Body of pancreas (tissue), 4 donors: ENCODE measurements at places on chromosomes 16 and 17.

- H3K27ac ChIP-seq = no peak overlapping the region
- no peaks in the 10 kb centered on the region for H3K36me3 ChIP-seq
- no peaks in the 10 kb centered on the region for H3K27me3 ChIP-seq
- no peak overlapping the region for H3K4me3 ChIP-seq
Observed at GRCh38 chr16:19180741-19181140, 12.7 kb downstream of the SYT17 start.

GRCh38 chr16:66231452-66232160, 134.9 kb upstream of the CDH5 start:
- H3K4me1 ChIP-seq = no peaks in the 10 kb centered on the region
- no peak for DNase-seq
- H3K4me3 ChIP-seq = no peak overlapping the region
- no peaks in the 10 kb centered on the region for H3K27me3 ChIP-seq
- H3K27ac ChIP-seq = no peak overlapping the region
- H3K36me3 ChIP-seq = no peaks in the 10 kb centered on the region

DNA sequence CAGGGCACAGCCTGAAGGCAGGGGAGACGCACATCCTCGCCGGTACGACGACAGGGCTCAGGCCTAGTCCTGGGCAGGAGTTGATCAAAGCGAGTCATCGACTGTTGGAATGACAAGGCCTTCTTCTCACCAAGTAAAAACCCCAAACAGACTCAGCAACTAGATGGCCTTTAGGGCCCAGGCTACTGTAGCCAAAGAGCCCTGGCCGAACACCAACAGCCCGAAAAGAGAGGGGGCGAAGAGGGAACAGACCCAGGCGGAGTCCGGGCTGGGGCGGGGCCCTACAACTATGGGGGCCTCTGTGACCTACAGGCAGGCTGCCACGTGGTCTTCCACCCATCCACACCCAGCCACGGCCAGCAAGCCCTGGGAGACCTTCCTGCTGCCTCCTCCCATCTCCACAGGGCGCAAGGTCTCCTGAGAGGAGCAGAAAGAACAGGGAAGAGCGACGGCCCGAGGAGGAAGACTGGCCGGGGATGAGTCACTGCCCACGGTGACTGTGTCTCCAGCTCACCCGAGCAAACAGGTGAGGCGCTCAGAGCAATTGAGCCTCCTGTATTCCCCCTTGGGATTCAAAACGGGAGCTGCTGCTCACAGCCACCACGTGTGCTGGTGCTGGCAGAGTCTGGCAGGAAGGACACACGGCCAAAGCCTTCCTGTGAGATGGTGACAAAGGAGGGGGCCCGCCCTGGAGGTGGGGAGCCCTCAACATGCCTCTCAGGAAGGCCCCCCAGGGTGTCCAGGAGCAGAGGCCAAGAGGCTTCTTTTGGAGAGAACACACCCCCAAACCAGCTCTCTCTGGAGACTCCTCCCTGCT, 17.7 kb downstream of the SLC16A3 start:
- peaks cover 65% of the 10 kb centered on the region for H3K36me3 ChIP-seq
- no peaks in the 10 kb centered on the region for H3K27me3 ChIP-seq
- DNase-seq = no peak
- H3K4me3 ChIP-seq = no peak overlapping the region

- H3K27me3 ChIP-seq = no peaks in the 10 kb centered on the region
- H3K4me1 ChIP-seq = peaks cover 35% of the 10 kb centered on the region
- no peaks in the 10 kb centered on the region for H3K36me3 ChIP-seq
- no peak for DNase-seq
- peak overlapping the region; percentile 89 for H3K27ac ChIP-seq
Observed at GRCh38 chr16:68083861-68084503, 1.2 kb upstream of the NFATC3 start.

DNA sequence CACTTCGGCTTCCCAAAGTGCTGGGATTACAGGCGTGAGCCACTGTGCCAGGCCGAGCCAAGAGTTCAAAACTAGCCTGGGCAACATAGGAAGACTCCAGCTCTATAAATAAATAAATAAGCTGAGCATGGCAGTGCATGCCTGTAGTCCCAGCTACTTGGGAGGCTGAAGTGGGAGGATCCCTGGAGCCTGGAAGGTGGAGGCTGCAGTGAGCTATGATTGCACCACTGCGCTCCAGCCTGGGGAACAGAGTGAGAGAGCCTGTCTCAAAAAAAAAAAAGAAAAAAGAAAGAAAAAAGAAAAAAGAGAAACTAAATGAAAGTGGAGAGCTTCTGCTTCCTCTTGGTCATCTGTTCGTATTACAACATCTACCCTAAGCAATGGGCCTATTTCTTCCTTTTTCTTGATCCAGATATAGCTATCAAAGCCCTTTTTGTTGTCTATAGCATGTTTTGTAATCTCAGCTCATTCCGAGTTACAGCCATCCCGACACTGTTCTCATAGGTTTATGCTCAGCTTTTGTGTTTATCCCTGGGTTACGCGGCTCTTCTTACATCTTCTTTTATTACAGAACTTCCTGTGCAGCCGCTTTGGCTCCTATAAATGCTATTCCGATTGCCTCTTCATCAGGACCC, 14.1 kb upstream of the MAPK3 start:
- no peak overlapping the region for H3K27ac ChIP-seq
- no peaks in the 10 kb centered on the region for H3K36me3 ChIP-seq
- H3K4me1 ChIP-seq = no peaks in the 10 kb centered on the region

DNA sequence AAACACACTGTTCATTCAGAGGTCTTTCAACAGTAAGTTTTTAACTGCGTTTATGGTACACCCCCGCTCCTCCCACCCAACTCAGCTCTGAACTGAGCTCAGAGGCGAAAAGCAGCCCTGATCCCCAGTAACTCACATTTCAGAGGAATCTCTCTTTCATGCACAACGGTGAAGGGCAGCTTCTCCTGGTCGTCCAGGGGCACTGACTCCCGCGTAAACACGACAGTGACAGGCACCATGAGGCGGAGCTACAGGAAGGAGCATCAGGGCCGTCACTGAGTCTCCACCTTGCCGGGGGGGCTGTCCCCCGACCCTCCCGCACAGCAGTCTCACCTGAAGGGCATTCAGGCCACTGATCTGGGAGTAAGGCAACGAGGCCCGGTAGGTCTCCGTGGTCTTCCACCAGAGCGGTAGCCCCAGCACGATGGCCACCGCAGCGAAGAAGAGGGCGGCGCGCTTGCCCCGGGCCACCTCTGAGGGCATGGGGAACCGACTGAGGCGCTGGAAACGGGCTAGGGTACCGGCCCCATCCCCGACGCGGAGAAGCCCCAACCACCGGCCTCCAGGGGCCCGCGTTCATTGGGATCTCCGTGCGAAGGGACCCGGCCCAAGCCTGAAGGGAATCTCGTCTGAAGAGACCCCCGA, 486 bp downstream of the PIGS start:
- peaks cover 20% of the 10 kb centered on the region for H3K4me1 ChIP-seq
- peak overlapping the region; percentile 76 for H3K27ac ChIP-seq
- DNase-seq = peak; percentile 47
- no peaks in the 10 kb centered on the region for H3K36me3 ChIP-seq

GRCh38 chr17:32516940-32517701, 30.3 kb downstream of the CDK5R1 start:
- H3K27me3 ChIP-seq = no peaks in the 10 kb centered on the region
- H3K4me3 ChIP-seq = no peak overlapping the region
- no peak overlapping the region for H3K27ac ChIP-seq
- DNase-seq = no peak
- peaks cover 13% of the 10 kb centered on the region for H3K4me1 ChIP-seq
- H3K36me3 ChIP-seq = no peaks in the 10 kb centered on the region

DNA sequence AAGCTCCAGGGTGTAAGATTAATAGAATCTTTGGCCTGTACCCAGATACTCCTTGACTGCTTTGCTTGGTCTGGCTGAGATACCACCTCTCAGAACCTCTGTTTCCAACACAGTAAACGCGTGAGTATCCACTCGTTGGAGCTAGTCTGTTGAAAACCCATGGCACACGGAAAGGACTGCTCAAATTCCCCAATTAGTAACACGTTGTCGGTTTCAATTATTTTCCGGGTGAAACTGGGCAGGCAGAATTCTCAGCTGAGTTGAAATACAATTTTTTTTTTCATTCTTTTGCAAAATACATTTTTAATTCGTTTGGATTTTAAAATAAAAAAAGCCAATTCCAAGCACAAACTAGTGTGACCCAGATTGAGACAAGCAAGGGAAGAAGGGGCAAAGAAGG, 120.5 kb downstream of the MAF start:
- H3K4me1 ChIP-seq = no peaks in the 10 kb centered on the region
- H3K27me3 ChIP-seq = no peaks in the 10 kb centered on the region
- no peaks in the 10 kb centered on the region for H3K36me3 ChIP-seq
- no peak overlapping the region for H3K27ac ChIP-seq
- no peak overlapping the region for H3K4me3 ChIP-seq
- DNase-seq = no peak

DNA sequence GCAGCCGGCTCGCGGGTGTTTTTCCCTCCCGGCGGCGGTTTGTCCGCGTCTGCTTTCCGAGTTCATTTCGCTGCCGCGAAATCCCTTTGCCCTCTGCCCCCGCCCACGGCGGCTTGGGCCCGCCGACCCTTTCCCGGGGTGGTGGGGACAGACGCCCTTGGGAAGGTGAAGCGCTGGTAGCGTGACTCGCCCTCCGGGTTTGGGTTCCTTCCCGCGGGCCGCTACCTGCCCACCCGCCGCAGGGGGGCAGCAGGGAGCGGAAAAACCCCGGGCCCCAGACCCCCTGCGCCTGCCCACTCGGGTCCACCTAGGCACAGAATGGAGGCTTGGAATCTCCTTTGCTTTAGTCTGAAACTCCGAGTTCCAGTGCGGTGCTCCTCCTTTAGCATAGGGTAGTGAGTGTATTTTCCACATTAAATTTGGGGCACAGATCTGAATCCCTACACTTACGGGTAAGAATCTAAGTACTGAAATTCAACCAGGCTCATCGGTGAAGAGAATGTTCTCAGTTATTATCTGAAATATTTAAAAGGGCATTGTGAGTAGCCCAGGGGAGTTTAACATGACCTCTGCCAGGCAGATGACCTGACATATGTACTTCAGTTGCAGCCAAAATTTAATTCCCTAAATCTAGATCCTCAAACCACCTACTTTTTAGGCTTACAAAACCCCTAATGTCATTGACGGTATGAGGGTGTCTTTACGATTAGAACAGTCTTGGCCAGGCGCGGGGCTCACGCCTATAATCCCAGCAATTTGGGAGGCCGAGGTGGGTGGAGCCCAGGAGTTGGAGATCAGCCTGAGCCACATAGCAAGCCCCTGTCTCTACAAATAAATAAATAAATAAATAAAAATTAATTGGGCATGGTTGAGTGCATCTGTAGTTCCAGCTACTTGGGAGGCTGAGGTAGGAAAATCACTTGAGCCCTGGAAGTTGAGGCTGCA, 1.0 kb downstream of the NME2 start:
- peak overlapping the region; percentile 96 for H3K27ac ChIP-seq
- peaks cover 16% of the 10 kb centered on the region for H3K36me3 ChIP-seq
- no peaks in the 10 kb centered on the region for H3K27me3 ChIP-seq
- peak overlapping the region; percentile 85 for H3K4me3 ChIP-seq
- peak; percentile 43 for DNase-seq
- peaks cover 15% of the 10 kb centered on the region for H3K4me1 ChIP-seq

- no peaks in the 10 kb centered on the region for H3K36me3 ChIP-seq
- no peak overlapping the region for H3K4me3 ChIP-seq
- no peak overlapping the region for H3K27ac ChIP-seq
Observed at GRCh38 chr17:35341411-35341992, 31.9 kb downstream of the SLFN11 start.

DNA sequence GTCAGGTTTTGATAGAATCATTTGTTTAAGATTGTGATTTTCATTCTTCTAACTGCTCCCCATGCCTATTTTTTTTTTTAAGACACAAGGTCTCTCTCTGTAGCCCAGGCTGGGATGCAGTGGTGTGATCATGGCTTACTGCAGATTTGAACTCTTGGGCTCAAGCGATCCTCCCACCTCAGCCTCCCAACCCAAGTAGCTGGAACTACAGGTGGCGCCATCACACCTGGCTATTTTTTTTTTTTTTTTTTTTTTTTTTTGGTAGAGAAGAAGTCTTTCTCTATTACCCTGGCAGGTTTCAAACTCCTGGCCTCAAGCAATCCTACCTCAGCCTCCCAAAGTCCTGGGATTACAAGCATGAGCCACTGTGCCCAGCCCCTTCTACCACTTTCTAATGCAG, 223.3 kb downstream of the CBLN1 start:
- no peaks in the 10 kb centered on the region for H3K36me3 ChIP-seq
- H3K4me3 ChIP-seq = no peak overlapping the region
- no peaks in the 10 kb centered on the region for H3K27me3 ChIP-seq
- DNase-seq = no peak
- no peak overlapping the region for H3K27ac ChIP-seq

- DNase-seq = no peak
- no peak overlapping the region for H3K4me3 ChIP-seq
- H3K27ac ChIP-seq = no peak overlapping the region
- H3K27me3 ChIP-seq = no peaks in the 10 kb centered on the region
- H3K4me1 ChIP-seq = peaks cover 72% of the 10 kb centered on the region
Observed at GRCh38 chr17:28941251-28941650, 10.1 kb downstream of the PHF12 start.

DNA sequence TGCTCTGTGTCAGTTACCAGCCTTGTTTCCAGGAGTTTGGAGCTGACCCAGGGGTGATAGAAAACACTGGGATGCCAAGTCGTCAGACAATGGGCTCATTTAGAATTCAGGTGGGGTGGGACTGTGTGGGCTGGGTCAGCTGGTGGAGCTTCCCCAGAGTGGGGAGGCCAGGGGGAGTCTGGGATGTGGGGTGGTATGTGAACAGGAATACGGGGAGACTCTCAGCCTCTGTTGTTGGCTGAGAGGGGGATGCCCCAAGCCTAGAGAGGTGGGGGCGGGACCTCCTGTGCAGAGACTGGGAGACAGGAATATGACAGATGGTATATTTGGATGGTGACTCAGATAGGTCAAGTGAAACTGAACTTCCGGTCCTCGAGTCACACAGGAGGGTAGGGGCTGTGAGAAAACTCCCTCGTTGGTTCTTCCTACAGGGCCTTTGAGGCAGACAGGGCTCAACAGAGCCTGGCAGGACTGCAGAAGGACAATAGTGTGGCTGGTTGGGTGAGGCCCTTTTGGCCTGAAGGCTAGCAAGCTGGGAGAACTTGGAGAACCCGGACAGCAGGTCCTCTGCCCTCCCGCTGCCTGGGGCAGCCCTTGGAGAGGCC, 23.7 kb downstream of the CDH1 start:
- H3K4me3 ChIP-seq = no peak overlapping the region
- H3K36me3 ChIP-seq = no peaks in the 10 kb centered on the region
- H3K27ac ChIP-seq = peak overlapping the region; percentile 52
- H3K4me1 ChIP-seq = peaks cover 84% of the 10 kb centered on the region
- H3K27me3 ChIP-seq = no peaks in the 10 kb centered on the region
- DNase-seq = peak; percentile 38

GRCh38 chr16:30026449-30026848, 3.5 kb downstream of the C16orf92 start:
- H3K27me3 ChIP-seq = peaks cover 22% of the 10 kb centered on the region
- H3K4me1 ChIP-seq = peaks cover 10% of the 10 kb centered on the region
- no peaks in the 10 kb centered on the region for H3K36me3 ChIP-seq
- H3K4me3 ChIP-seq = no peak overlapping the region
- no peak for DNase-seq
- no peak overlapping the region for H3K27ac ChIP-seq

DNA sequence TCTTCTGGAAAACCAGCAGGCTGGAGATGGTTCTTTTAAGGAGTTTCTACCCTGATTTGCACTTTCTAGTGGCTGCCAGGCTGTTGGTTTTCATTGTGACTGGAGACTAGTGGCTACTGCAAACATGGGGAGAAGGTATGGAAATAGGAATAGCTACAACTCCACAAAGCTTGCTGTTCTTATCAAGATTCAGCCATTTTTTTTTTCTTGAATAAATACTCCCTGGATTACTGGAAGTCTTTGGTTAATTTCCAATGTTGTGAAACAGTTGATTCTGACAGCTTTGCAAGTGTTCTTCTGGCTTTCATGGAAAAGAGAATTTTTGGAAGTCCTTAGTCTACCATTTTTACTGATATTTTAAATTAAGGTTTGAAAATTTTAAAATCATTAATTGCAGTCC, 277.7 kb downstream of the HS3ST3A1 start:
- H3K27me3 ChIP-seq = no peaks in the 10 kb centered on the region
- no peak overlapping the region for H3K4me3 ChIP-seq
- H3K36me3 ChIP-seq = no peaks in the 10 kb centered on the region
- H3K27ac ChIP-seq = no peak overlapping the region
- peaks cover 16% of the 10 kb centered on the region for H3K4me1 ChIP-seq
- DNase-seq = no peak
